Activated naive CD8-positive, alpha-beta T cell treated with anti-CD3 and anti-CD28 coated beads for 36 hours (primary cell): ENCODE measurements at places on chromosomes 6 and 20.

DNA sequence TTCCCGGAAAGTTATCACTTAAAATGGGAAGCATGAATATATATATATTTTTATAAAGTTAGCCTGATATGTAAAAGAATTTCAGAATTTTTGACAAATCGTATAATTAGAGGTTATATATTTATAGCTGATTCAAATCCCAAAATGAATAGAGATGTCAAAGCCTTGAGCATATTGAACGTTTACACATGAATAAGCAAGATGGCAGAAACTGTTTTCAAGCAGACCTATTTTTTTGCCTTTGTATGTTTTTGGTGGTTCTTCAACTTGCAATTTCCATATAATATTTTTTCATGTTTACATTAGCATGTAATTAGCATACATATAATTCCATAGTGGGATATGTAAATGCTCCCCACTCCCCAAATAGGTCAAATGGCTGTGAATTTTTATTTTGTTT is 189.9 kb downstream of the PRL start:
- DNase-seq: no peak

- DNase-seq: peak; percentile 11
These were observed 11.9 kb downstream of the VSTM2L start for GRCh38 chr20:37914672-37915433.

- no peak for DNase-seq
These were observed 1.4 kb downstream of the DEFB132 start for GRCh38 chr20:258963-259362.

DNA sequence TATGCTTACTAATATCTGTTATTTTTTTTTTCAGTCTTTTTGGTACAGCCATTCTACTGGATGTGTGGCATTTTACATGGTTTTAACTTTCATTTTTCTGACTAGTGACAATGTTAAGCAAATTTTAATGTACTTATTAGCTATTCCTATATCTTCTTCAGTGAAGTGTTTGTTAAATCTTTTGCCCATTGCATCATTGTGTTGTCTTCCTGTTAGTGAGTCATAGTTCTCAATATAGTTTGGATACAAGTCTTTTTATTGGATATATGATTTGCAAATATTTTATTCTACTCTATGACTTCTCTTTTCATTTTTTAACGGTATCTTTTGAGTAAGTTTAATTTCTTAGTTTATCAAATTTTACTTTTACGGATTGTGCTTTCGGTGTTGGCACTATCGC is 519.4 kb downstream of the CDKAL1 start:
- no peak for DNase-seq

- DNase-seq: no peak
These were observed 79.5 kb upstream of the TPD52L1 start for GRCh38 chr6:125074120-125074519.

DNA sequence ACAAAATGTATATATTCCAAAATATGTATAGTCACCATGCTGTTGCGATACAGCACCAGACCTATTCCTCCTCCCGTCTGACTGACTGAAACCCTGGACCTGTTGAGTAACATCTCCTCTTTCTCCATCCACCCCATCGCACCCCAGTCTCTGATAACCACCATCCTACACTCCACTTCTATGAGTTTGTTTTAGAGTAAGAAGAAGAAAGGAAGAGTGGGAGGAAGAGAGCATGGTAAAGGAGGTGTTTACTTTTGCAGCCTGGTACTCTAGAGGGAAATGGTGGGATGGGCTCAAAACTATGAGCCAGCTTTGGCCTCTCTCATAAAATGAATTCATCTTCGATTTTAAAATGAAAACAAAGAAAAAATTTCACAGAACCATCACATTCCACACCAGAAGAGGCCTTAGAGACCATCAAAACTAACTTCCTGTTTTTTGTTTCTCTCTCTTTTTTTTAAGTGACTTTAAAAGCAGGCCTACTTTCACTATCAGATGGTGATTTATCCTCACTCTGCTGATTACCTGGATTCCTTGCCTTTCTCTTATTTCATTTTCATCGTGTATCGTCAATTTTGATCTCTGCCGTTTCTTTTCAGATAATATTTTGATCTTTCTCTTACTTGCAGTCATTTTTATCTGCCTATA is 16.8 kb upstream of the FUCA2 start:
- no peak for DNase-seq

- no peak for DNase-seq
These were observed 19.2 kb downstream of the DCBLD1 start for GRCh38 chr6:117501722-117502121.

GRCh38 chr20:25281541-25281991 is 33.7 kb downstream of the PYGB start:
- DNase-seq: no peak

- no peak for DNase-seq
These were observed 137.5 kb downstream of the ZFP64 start for GRCh38 chr20:52054123-52054522.

GRCh38 chr6:148535976-148536375 is 193.3 kb downstream of the SASH1 start:
- DNase-seq: no peak

GRCh38 chr6:38214159-38214558 is 394.6 kb downstream of the ZFAND3 start:
- DNase-seq: no peak

GRCh38 chr20:35640724-35641123 is 24.0 kb downstream of the CPNE1 start:
- no peak for DNase-seq

DNA sequence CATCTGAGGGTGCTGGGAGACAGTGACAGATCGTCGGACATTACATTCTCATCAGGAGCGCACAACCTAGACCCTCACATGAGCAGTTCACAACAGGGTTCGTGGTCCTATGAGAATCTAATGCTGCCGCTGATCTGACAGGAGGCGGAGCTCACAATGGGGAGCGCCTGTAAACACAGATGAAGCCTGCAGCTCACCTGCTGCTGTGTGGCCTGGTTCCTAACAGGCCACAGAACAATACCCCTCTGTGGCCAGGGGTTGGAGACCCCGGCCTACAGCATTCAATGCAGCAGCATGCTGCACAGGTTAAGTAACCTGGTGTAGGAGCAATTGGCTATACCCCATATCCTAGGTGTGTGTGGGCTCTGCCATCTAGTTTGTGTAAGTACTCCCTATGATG is 19.5 kb downstream of the ANKRD60 start:
- DNase-seq: no peak

GRCh38 chr6:150915880-150916265 is 50.4 kb downstream of the MTHFD1L start:
- no peak for DNase-seq

- no peak for DNase-seq
These were observed 3.0 kb downstream of the GABRR1 start for GRCh38 chr6:89214197-89214596.

GRCh38 chr20:43959079-43959919 is 44.6 kb downstream of the TOX2 start:
- no peak for DNase-seq

DNA sequence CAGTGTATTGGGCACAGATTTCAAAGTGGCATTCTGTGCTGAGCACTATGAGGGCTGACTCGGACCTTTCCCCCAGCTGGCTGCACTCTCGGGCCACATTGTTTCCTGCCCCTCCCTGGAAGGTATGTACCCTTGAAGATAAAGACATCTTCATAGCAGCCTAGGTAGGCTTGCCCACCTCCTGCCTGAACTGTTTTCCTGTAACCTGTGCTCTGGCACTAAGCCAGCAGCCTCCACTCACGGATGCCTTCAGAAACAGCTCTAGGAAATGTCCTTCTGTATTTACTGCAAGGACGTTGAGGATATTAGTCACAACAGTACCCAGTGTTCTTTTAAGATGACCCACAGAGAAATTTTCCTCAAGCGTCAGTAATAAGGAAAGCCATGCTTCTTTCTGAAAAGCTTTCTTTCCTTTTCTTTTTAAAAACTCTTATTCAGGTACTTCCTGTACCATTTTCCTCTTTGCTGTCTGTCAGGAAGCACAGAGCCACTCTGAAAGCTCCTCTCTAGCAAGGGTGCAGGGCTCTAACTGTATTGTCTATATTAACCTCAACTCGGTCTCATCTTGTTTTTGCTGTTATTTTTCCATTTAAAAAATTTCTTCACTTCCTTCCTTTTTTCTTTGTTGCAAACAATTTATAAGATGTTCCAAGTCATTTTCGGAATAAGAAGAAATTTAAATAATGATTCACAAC is 43.5 kb downstream of the TTI1 start:
- no peak for DNase-seq

DNA sequence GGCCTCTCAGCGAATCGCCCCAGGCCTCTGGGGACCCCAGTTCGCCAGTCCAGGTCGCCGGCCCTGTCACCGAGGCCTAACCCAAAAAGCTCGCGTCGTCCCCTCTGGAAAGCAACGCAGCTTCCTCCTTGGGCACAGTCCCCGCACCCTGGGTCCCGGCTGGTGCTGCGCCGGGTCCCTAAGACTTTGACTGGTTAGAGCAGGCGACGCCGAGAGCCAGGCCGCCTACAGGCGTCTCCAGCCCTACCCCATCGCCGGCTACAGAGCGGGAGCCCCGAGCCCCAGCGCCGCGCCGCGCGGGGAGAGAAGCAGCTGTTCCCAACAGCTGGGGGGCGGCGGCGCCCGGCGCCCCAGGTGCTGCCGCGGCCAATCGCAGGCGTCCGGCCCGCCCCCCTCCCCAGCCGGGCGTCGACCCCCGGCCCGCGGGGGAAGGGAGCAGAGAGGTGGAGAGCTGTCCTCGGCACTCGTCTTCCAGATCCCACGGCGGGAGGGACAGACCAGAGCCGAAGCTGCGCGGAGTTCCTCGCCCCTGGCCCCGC is 540 bp upstream of the RBM24 start:
- peak; percentile 11 for DNase-seq

- DNase-seq: no peak
These were observed 162.8 kb downstream of the PTPRK start for GRCh38 chr6:128357392-128358130.

- no peak for DNase-seq
These were observed 67.1 kb downstream of the TPD52L1 start for GRCh38 chr6:125220712-125221111.

GRCh38 chr6:81777586-81778268 is 25.2 kb upstream of the TENT5A start:
- no peak for DNase-seq

GRCh38 chr6:137105375-137105774 is 60.6 kb upstream of the IL20RA start:
- DNase-seq: no peak

DNA sequence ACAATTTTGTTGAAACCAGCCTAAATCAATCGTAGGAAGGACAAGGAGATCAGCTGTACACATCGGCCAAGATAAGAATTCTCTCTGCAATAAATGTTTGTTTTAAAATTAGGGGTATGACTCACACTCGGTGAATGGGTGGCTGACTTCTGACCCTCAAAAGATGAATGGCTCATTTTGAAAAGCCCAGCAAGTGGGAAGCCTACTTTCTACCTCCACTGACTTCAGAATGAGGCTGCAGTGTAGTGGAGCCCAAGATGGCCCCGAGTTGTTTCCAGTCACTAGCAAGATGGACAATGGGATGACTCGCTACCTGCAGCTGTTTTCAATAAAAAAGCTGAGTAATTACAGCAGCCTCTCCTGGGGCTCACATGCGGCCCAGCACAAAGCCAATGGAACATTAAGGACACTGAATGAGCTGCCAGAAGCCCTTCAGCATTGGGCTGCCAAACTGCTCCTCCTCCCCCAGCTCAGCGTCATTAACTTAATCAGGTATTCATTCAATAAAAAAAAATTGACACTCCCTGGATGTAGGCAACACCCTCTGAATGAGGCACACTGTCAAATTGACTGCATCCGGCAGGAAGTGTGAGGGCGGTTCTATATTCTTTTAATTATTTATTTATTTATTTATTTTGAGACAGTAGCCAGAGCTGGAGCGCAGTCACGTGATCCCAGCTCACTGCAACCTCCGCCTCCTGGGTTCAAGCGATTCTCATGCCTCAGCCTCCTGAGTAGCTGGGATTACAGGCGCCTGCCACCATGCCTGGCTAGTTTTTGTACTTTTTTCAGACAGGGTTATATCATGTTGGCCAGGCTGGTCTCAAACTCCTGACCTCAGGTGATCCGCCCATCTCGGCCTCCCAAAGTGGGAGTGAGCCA is 107.3 kb downstream of the GMPR start:
- DNase-seq: no peak

DNA sequence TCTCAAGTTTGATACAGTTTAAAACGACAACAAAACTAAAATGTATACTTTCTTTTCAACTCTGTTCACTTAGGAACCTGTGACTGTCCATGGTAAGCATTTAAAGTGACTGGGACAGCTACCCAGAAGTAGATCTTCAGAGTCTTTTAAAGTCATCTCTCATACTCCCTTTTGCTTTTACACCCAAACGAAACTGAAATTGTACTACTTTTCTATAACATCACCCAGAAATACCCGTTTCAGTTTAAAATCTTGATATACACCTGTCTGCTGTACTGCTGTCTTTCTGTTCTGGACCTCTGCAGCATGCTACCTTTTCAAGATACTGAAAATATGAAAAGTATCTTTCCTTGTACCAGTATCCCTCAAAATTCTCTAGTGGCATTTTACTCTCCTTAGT is 170.4 kb upstream of the THEMIS start:
- DNase-seq: no peak
